HT1080 (cell line): ENCODE measurements at places on chromosomes 5 and 9. TPM values are rescaled to one million over a fixed set of nuclear protein-coding genes. Genes with fewer than 3 reads are reported as not detected.
A peak's percentile ranks its signal among the peaks of the same experiment; 100 is the strongest.

DNA sequence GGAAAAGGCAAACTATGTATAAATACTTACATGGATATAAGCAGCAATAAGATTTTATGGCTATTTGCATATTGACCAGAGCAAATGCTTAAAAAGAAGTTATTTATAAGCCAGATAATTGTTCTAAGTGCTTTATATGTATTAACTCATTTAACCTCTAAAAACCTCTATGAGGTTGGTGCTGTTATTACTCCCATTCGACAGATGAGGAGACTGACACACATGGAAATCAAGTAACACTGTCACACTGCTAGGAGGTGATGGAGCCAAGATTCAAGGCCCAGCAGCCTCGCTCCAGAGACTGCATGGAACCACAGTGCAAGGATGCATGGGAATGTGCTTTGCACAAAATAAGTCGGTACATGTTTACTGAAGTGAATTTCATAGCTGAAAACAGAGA, 53.7 kb downstream of the C5 start:
- DNase-seq: no peak

- DNase-seq: no peak
Measured at GRCh38 chr5:140882591-140882899, 621 bp downstream of the PCDHA13 start.

DNA sequence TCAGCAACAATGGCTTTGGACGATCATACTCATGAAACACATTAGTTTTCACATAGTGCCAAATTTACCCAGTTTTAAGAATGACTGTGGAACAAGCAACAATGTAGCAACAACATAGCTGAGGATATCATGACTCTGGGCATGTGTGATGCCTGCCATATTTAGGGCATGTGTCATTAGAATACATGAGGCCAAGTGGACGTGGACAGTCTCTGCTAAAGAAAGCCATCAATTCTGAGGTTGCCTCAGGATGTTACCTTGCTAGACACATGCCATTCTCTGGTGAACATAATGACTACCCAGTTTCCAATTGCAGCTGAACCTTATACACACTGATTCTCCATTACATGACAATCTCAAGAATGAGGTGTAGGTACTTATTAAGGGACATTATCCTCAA, 103.3 kb upstream of the ADAMTS19 start:
- no peak for DNase-seq

GRCh38 chr9:104104360-104104759, 10.3 kb downstream of the SMC2 start:
- no peak for DNase-seq

DNA sequence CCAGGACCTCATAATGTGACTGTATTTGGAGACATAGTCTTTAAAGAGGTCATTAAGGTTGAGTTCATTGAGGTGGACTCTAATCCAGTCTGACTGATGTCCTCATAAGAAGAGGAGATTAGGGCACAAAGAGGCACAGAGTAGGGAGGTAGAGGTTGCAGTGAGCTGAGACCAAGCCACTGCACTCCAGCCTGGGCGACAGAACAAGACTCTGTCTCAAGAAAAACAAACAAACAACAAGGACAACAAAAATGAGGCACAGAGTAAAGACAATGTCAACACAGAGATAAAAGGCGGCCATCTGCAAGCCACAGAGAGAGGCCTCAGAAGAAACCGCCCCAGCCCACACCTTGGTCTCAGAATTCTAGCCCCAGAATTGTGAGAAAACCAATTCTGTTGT, 17.0 kb upstream of the TDRD7 start:
- DNase-seq: no peak

GPR151 gene
- total RNA-seq: not detected in 2 replicates

GRCh38 chr9:89194421-89195130, 16.0 kb upstream of the SHC3 start:
- DNase-seq: no peak

DIRAS2 gene
- not detected in 2 replicates for total RNA-seq

GRCh38 chr5:9500625-9501024, 45.2 kb downstream of the SEMA5A start:
- no peak for DNase-seq

- DNase-seq: no peak
Measured at GRCh38 chr9:137447722-137448601, 6.8 kb upstream of the ENTPD8 start.

DNA sequence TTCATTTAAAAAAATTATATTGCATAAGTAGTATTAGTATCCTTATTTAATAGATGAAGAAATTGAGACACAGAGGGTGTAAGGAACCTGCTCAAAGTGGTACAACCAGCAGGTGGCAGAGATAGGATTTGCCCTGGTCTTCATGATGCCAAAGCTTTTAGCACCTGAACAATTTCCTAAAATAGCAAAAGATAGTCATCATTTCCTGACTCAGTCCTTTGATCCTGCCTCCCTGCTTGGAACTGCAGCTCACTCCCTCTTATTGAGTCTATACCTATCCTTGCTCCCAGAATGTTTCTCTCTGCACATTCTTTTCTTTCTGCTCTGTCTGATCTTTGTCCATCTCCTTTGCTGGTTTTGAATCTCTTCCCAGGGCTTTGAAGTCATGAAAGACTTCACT, 155.8 kb downstream of the FRMD3 start:
- peak; percentile 41 for DNase-seq

SCGB3A1 gene
- total RNA-seq: not detected in 2 replicates

- DNase-seq: no peak
Measured at GRCh38 chr5:28296254-28297013, 1258.0 kb upstream of the CDH9 start.

PCDHGC4 gene
- total RNA-seq: 0.14 and 0.33 TPM in 2 replicates

RGS14 gene
- total RNA-seq: 27.7 and 29.8 TPM in 2 replicates

DNA sequence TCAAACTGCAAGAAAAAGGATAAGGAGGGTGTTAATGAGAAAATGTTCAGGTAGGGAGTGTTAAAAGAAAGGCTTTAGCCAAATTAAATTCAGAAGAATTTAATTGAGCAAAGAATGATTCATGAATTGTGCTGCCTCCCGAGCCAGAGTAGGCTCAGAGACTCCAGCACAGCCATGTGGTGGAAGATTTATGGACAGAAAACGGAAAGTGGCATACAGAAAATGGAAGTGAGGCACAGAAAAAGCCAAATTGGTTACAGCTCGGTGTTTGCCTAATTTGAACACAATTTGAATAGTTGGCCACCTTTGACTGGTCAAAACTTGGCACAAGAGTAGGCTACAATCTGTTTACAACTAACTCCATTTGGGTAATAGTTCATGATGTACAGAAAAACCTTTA, 9.6 kb upstream of the SLC30A5 start:
- no peak for DNase-seq

DNA sequence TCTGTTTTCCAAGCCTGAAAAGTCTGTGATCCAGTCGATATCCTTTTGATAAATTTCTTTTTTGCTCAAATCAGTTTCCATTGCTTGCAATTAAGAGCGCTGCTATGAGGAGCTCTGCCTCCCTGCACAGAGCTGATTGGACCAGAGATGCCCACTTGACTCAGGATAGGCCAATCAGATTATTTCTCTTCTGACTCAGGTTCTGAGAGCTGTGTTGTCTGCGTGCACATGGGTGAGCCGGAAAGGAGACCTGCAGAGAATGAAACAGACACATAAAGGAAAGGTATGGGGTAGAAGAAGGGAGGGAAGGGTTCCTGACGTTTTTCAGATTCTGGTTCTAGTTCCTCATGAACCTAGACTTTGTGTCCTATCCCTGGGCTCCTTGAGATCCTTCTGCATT, 15.8 kb upstream of the FABP6 start:
- DNase-seq: peak; percentile 68

MLANA gene
- total RNA-seq: 0.11 TPM in 1 of 2 replicates, not detected in the other

HRH2 gene
- total RNA-seq: 2.8 and 4.1 TPM in 2 replicates

- DNase-seq: peak; percentile 80
Measured at GRCh38 chr5:159449925-159450324, 119.6 kb upstream of the IL12B start.

C5 gene
- total RNA-seq: 0.17 and 1.1 TPM in 2 replicates

DNA sequence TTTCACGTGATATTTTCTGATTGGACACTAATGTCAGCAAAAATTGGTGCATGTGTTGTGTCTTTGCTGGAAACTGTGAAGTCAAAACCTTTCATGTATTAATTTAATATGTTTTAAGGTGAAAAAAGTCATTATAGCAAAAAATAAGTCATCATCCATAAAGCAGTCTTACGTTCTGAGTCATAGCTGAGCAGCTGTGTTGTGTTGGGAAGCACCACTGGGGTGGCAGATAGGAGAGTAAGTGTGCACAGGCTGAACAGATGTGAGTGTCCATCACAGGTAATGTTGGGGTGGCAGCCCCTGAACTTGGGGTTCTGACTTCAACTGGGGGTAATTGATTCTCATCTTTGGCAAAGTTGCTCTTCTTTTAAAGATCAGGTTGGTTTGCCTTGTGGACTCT, 156.8 kb downstream of the NXNL2 start:
- DNase-seq: no peak

- no peak for DNase-seq
Measured at GRCh38 chr9:2837915-2838314, 6.0 kb downstream of the PUM3 start.

PCDHB16 gene
- 0.03 TPM in 1 of 2 replicates, not detected in the other for total RNA-seq

SNCAIP gene
- 3.6 and 6.5 TPM in 2 replicates for total RNA-seq

GRCh38 chr9:113495526-113495925, 32.0 kb downstream of the RGS3 start:
- no peak for DNase-seq

DNA sequence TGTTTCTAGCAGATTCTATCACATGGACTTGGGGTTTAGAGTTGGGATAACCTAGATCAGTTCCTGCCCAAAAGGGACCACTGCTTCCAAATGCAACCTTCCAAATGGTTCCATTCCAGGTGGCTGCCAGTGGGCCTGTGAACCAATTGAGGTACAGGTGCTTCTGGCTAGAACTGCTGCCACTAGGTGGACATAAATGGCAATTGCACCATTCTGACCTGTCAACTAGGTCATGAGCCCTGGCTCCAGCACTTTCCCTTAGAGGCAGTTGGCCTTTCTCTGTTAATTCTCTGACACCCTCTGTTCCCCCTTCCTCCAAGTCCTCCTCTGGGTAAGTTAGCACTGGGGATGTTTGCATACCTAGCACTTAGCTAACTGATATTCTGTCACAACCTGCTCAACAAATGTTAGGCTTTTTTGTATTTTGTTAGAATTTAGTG, 16.6 kb upstream of the HEMGN start:
- peak; percentile 18 for DNase-seq

C5orf34 gene
- total RNA-seq: 16.2 and 20.1 TPM in 2 replicates

DNA sequence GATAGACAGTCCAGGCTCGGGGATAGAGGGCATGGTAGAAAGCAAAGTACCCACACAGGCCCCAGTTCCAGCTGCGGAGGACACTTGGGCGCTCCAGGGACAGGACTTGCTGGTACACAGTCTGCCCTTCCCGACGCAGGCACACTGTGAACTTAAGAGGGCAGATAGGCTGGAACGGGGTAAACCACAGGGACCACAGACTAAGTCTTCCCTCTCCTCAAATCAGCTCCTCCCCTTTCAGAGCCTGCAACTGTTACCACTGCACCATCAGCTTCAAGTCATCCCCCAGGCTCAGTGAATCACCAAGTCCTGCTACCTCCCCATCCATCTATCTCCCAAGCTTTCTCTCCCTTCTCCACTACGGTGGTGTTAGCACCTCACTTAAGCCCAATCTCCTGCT, 7.3 kb downstream of the GBA2 start:
- DNase-seq: no peak

DNA sequence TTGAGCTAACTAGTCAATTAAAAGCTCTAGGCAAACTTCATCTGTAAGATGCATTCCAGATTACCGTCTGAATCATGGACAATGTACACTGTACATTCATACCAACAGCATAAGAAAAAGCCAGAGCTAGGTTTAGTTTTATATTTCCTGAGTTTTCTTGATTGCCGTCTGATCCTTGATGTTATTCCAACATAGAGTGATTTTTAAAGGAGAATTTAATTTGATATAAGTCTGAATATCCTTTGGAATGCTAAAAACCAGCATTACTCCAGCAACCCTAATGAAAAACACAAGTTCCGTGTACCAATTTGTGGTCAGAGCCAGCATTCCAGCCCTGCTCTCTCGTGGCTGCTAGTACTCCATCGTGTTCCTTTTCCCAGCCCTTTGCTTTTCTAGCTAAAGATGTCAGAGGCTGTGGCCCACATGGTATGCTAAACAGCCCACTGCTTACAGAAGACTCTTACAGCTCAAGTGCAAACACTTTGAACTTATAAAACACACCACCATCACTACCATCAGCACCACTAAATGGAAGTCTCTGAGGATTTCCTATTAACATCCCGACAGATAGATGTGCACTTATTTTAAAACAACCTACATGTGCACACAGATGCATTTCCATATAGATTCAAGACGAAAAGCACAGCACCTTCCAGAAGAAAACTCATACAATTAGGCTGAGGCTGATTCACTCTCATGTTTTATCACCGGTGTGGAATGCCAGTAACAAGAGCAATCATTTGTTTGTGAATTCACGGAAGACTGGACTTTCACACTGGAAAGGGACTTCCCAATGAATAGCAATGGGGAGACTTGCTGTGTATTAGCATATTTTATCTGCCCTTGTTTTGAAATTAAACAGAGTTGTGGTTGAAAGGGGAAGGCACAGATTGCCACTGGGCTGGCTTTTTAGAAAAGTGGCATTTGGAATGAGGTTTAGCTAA, 246.9 kb upstream of the GAS1 start:
- DNase-seq: no peak

DNA sequence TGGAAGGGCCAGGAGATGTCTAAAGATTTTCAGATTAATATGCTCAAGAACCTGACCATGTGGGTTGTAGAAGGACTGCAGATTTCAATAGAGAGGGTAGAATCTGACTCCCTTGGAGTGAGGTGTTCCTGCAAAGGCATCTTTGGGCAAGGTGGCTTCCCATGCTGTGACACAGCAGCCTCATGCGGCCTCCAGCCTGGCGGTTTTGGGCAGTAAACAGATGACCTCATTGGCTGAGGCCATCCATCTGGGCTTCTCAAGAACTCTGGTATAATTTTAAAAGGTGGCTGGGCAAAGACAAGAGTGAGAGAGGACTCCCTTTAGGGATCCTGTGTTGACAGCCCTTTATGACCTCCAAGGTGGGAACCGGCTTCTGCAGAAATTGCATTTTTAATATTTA, 90.3 kb upstream of the ERCC6L2 start:
- DNase-seq: no peak

PCDHB12 gene
- total RNA-seq: not detected in 2 replicates

DNA sequence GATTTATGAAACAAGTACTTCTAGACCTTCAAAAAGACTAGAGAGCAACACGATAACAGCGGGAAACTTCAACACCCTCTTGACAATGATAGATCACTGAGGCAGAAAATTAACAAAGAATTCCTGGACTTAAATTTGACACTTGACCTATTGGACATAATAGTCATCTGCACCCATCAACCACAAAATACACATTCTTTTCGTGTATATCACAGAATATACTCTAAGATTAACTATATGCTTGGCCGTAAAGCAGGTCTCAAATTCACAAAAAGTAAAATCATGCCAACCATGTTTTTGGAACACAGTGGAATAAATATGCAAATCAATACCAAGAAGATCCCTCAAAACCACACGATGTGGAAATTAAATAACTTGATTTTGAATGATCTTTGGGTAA, 559.4 kb downstream of the DNAH5 start:
- DNase-seq: no peak

CLIC3 gene
- total RNA-seq: 1.0 and 1.7 TPM in 2 replicates
